ENCODE measurements at places on chromosomes 16 and 17.
A peak's percentile ranks its signal among the peaks of the same experiment; 100 is the strongest.

GRCh38 chr16:86261379-86261778 lies 248.9 kb upstream of the FOXF1 start:
- no peak for DNase-seq

- DNase-seq = no peak
Measured at GRCh38 chr17:42659079-42659931, at the start of gene TUBG2. Gene TUBG2, plus strand, starts transcription at chr17:42659284. Its CDS starts 220 bp downstream, at chr17:42659504.

- no peak for DNase-seq
Measured at GRCh38 chr17:57868910-57869616, 19.2 kb upstream of the MRPS23 start.

DNA sequence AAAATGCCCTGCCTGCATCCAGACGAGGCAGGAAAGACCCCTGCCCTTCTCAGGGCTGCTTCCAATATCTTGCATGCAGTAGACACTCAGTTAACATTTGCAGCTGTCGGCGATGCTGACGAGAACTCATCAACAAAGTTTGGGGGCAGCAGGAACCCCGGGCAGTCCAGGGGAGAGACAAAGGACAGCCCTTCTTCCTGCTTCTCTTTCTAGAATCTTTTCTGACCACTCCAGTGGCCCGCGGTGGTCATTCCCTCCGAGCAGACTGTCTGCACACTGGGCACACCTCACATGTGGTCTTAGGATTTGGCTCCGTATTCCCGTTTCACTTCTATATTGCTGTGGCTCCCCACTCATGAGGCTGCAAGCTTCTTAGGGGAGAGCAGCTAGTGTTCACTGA lies 31.0 kb upstream of the MFSD6L start:
- DNase-seq = no peak

- DNase-seq = no peak
Measured at GRCh38 chr17:49061524-49061943, 64.3 kb downstream of the IGF2BP1 start.

GRCh38 chr17:57724729-57725125 lies 20.4 kb downstream of the CCDC182 start:
- no peak for DNase-seq

DNA sequence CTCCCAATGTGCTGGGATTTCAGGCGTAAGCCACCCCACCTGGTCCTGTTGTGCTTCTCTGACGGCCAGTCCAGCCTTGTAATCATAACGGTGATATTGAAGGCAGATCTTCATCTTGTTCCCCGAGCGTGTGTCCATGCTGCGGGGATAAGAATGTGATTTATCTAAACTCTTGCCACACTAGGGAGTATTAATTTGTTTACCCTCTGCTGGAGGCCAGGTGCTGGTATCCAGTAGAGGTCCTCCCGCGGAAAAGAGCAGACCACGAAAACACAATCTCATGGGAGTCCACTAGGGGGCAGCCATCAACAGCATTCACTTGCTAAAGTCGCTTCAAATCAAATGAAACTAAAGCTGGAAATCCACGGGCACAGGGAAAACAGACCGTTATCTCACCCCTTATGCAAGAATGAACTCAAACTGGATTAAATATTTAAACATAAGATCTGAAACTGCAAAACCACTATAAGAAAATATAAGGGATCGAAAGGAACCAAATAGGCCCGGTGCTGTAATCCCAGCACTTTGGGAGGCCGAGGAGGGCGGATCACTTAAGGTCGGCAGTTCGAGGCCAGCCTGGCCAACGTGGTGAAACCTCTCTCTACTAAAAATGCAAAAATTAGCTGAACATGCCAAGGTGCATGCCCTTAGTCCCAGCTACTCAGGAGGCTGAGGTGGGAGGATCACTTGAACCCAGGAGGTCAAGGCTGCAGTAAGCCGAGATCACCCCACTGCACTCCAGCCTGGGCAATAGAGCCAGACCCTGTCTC lies 22.3 kb upstream of the RBBP6 start:
- peak; percentile 73 for DNase-seq

- DNase-seq = no peak
Measured at GRCh38 chr16:50705436-50706110, 12.2 kb downstream of the NOD2 start.

DNA sequence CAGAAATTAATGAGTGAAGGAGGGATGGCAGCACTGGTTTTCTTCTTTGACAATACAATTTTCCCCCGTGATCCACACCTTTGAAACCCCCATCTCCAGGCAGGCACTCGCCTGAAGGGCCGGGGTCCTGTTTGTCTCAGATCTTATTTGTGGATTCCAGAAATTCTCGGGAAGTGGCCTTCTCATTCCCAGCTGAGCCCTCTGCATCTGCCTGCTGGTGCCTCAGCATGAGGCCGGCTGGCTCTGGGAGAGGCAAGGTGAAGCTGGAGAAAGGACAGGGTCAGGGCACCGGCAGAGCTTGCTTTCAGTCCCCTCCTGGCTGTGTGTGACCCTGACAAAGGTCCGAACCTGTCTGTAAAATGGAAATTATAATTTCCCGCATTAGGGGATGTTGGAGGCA lies 35.8 kb upstream of the C1QL1 start:
- DNase-seq = no peak

DNA sequence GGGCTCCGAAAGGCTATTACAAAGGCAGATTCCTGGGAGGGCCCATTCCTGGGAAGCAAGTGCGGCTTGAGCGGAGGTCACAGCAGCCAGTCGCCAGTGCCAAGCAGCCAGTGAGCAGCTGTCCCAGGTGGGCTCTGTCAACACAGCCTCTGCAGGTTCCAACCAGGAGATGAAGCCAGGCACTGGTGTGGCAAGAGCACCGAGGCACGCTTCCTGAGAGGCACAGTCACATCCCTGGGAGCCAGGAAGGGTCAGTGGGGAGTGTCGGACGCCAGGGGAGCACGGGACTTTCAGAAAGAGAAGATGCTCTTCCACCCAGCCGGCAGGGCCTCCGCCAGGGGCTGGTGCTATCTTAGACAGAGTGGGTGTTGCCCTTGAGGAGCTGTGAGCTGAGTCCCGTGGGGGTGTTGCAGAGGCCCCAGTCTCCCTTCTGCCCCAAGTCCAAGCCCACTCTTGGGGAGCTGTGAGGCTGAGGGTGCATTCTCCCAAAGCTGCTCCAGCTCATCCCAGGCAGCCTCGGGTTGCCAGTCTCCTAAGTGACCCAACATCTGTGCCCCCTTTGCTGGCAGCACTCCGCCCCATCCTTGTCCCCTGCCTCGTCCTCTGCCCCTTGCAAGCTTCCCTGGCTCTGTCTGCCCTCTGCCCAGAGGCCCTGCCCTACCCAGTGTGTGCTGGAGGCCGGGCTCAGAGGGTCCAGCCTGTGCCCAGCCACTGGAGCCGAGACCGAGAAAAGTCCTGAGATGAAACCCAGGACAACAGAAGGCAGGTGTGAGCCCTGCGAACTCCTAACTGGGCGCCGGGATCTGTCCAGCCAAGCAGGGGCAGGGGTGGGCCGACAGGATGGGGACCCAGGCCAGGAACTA lies 6.6 kb downstream of the UBALD1 start:
- DNase-seq = no peak

GRCh38 chr17:41777574-41778188 lies 8.8 kb downstream of the JUP start:
- DNase-seq = no peak

- no peak for DNase-seq
Measured at GRCh38 chr16:11972128-11972527, 4.4 kb upstream of the SNX29 start.

DNA sequence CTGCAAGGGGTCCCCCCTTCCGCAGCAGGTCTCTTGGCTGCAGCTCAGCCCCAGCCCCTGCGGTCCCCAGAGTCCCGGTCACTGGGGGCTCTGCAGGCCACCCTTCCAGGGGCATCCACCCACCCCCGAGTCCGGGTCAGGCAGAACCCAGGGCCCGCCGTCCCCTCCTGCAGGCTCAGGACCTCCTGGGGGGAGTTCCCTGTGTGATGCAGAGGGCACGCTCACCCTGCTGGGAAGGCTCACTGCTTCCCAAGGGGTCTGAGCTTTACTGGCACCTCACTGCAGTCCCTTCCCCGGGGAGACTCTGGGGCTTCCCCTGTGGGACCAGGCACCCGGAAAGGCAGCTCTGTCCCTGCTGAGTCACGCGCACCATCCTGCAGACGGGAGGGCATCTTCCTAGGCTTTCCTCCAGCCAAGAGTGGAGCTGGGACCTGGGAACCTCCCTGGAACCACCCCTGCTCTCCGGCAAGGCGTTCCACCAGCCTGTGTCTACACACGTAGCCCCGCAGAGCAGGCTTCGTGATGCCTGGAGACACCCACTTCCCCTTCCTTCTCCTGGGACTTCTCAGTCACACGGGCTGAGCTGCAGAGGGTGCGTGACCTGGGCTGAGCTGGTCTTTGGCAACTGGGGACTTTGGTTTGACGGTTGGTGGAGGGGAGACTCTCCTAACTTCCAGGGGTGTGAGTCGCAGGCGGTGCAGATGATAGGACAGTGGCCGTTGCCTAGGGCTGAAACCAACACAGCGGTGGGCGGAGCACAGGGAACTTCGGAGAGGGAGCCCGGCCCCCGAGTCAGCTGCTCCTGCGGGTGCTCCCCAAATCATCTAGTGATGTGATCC lies 23.4 kb downstream of the SLC25A10 start:
- no peak for DNase-seq

GRCh38 chr16:79537584-79537983 lies 63.0 kb downstream of the MAF start:
- DNase-seq = no peak

- no peak for DNase-seq
Measured at GRCh38 chr16:11149011-11149616, 106.9 kb downstream of the SOCS1 start.

- no peak for DNase-seq
Measured at GRCh38 chr17:63435681-63436522, 10.2 kb downstream of the CYB561 start.

DNA sequence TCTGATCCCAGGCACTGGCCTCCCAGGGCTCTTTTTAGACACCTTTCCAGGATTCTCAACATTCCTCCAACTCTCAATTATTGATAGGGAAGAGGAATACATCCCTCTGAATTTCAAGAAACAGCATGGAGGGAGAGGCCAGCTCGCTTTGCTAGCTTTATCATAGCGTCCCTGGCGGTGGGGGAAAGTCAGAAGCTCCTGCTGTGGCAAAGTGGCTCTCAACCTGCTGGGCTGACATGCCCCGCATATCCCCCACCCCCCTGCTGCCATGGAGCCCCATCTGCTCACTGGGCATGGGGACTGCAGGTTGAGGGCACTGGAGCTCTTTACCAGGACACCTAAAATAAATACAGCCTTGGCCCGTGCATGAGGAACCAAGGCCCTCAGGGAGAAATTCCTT lies 140.3 kb downstream of the SLC39A11 start:
- DNase-seq = no peak

DNA sequence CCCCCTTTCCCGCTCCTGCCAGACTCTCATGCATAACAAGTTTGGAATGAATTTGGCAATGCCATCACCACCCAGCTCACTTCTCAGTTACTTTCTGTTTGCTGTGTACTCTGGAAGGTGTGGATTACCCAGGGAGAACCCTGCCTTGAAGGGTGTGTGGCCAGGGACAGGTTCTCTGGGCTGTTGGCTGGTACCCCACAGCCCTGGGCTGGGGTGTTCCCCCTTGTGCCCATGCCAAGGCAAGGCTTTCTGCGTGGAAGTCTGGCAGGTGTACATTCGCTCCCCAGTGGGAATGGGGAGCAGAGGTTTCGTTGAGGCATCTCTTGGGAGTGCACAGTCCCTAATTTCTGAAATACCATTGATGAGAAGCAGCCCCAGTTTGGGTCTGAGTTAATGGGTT lies 187.7 kb downstream of the CCDC182 start:
- no peak for DNase-seq

DNA sequence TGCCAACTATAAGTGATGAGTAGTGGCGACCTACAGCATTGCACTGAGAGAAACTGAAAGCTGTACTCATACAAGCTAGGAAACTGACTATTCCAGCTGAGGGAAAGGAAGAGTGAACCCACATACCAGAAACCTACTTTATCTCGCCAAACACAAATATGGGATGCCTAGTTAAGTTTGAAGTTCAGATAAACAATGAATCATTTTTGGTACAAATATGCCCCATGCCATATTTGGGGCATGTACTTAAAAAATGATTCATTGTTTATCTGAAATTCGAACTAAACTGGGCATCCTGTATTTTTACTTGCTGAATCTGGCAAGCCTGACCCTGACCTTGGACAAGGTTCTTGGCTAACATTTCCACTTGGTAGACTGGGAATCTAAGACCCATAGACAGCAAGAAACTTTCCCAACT lies 527.8 kb upstream of the PSMD7 start:
- DNase-seq = no peak

GRCh38 chr16:27114006-27114405 lies 47.3 kb downstream of the C16orf82 start:
- DNase-seq = no peak

DNA sequence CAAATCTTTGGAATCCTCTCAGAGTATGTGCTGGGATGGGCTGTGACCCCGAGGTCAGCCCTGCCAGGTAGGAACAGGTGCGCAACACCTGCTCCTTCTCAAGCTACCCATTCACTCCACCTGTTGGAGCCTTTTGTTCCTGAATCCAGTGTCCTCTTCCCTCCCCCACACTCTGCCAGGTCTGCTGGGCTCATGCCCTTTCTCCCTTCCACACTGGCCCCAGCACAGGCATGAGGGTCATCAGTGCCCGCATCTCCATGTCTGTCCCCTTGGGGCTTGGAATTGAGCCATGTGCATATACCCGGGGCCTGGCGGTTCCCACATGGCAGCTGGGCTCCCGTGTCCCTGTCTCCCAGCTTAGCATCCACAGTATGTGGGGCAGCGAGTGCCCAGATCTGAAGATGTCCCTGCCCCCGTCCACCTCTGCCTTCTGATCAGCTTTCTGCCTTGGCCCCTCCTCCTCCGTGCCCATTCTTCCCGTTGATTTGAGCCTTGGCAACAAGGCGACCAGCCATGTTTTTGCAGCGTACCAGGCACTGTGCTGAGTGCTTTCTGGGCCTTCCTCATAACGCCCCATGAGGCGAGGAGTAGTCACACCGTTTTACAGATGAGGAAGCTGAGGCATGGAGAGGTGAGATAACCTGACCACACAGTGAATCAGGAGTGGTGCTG lies 102.2 kb downstream of the RAP1GAP2 start:
- DNase-seq = no peak

- DNase-seq = no peak
Measured at GRCh38 chr16:554640-555365, 5.4 kb upstream of the PRR35 start.

DNA sequence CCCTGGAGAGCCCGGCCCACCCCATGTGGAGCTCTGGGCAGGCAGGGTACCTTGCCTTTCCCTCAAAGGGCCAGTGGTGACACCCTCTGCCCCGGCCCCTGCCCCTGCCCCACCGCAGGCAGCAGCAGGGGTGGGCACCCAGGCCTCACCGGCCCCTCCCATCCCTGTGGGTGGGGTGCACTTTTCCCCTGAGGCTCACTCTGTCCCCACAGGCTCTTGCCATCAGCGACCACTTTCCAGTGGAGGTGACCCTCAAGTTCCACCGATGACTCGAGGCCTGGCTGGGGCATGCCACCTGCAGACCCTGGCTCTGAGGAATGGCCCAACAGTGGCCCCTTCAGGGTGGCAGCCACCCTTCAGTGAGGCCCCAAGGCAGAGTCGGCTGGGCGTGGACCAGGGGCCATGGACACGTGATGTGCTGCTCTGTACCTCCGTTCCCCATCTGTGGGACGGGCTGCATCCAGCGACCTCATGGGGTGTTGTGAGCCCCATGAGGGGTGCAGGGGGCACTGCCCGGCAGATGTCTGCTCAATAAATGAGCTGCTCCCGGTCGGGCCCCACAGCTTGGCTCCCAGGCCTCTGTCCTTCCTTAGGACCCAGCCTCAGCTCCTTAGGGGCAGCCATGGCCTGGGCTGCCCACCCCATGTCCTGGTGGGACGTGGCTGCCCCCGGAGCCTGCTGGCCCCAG lies 2.0 kb downstream of the DNASE1L2 start:
- no peak for DNase-seq

- DNase-seq = peak; percentile 10
Measured at GRCh38 chr17:58786586-58787295, 31.1 kb downstream of the PPM1E start.

- DNase-seq = peak; percentile 18
Measured at GRCh38 chr16:78001451-78002025, 20.8 kb upstream of the CLEC3A start.
